ENCODE measurements at places on chromosomes 5 and 9. TPM values are rescaled to one million over a fixed set of nuclear protein-coding genes. Genes with fewer than 3 reads are reported as not detected.

Gene PRSS3
- 47.3 TPM for total RNA-seq

Gene TXNDC8
- total RNA-seq = not detected

Gene PAEP
- total RNA-seq = not detected

Gene SPATA31A3
- total RNA-seq = not detected

Gene CDX1
- not detected for total RNA-seq

Gene GRM6
- under 0.01 TPM for total RNA-seq

Measured in bronchial smooth muscle cell (primary cell).